ENCODE measurements at places on chromosomes 12 and 14.

DNA sequence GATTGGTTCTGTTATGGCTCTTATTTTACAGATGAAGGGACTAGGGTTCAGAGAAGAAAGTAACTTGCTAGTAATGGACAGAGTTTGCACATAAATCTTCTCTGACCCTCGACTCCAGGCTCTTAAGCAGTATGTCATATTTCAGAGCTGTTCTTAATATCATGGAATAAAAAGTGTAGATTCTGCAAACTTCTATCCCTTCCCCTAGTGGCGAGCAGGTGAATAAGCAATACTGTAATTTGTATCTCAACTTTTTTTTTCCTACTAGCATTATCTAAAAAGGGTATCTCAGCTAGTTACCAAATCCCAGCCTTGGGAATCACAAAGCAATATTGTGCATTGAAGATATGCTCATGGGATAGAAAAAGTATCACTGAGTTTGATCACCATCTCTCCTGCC is 83.2 kb downstream of the ANO4 start:
- no peak for DNase-seq

DNA sequence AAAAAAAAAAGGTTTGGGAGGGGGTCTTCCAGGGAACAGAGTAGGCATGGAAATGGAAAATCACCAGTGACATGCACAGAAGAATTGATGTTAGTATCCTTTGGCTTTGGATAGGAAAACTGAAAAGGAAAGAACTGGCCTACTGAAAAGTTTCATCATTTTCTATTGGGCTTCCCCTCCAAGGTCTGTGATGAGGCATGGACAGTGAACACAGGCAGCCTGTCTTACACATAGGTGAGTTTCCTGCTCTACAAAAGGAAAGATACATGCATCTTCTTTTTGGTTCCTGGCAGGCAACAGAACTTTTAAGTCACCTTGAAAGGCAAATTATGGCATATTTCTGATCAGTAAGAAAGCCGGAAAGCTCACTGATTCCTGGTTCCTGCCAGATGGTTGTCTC is 5.8 kb downstream of the BMAL2 start:
- no peak for DNase-seq

DNA sequence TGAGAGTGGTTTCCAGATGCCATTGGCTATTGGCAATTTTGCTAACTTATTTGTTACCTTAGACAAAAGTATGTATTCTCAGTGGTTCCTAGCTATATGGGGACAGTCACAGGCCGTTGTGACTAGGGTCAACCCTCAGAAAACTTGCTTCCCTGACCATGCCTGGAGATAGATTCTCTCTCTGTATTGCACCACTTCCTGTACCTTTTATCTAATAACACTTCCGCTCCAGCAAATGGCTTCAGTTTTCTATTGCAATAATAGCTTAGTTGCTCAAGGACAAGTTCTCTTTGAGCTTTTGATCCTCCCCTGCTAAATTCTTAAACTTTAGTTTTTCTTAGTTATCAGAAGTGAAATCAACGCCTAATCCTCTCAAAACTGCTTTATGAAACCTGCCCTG is 338.0 kb downstream of the RMST start:
- no peak for DNase-seq

DNA sequence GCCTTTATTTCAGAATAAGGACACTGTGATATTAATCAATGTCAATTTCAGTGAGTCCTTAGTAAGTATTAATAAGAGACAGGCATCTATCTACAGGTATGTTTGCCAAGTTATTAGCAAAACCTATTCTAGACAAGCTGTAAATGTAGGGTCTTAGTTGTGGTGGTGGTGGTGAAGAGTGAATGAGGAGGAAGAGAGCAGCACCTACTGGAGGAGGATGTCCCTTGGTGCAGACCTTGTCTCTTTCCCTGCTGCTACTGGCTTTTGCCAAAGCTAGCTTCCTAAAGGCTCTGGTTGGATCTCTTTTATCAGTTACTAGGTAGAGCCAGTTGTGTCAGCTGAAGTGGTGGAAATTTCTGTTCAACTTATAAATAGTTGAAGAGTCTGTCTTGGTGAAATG is 304.8 kb upstream of the ATP2B1 start:
- no peak for DNase-seq

DNA sequence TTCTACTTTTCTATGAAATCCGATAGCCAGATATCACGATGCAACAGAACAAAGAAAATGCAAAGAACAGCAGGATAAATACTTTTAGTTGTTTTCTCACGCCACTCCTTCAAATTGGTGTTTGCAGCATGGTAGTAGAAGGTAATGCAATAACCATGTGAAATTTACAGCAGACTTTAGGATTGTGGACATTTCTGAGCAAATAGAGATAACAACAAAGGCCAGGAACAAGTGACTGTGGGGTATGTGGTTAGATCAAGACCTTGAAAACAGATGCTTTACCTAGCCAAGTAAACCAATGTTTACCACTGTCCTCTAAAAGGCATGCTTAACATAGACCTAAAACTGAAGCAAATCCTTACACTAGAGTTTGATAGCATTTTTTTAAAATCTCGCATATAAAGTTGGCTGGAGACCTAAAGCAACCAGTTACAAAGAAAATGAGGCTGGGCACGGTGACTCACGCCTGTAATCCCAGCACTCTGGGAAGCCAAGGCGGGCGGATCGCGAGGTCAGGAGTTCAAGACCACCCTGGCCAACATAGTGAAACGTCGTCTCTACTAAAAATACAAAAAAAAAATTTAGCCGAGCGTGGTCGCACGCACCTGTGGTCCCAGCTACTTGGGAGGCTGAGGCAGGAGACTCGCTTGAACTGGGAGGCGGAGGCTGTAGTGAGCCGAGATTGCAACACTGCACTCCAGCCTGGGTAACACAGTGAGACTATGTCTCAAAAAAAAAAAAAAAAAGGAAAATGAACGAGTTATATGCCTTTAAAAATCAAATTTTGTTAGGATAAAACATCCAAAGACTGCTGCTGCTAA is 123.2 kb upstream of the FOXN3 start:
- DNase-seq: no peak

DNA sequence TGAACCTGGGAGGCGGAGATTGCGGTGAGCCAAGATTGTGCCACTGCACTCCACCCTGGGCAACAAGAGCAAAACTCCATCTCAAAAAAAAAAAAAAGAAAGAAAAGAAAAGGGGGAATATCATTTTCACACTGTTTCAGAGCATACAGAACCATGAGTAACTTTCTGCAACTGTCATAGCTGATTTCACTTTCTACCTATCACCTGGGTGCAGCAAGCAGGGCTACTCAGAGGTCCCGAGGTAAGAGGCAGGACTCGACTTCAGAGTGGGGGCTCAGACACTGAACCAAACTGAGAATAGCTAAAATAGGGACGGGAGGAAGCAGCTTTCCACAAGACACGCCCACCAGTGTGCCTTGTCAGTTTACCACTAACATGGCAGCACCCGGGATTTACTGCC is 29.8 kb downstream of the OR10P1 start:
- DNase-seq: no peak
